ENCODE measurements at places on chromosomes 3 and 15.

GRCh38 chr3:148648685-148649352 is 48.9 kb upstream of the AGTR1 start:
- no peak for DNase-seq

- peak; percentile 57 for DNase-seq
Observed at GRCh38 chr3:100401674-100402041, 319 bp downstream of the LNP1 start.

- DNase-seq = no peak
Observed at GRCh38 chr3:174710612-174711011, 148.5 kb upstream of the NAALADL2 start.

- DNase-seq = no peak
Observed at GRCh38 chr15:100986158-100986896, 67.2 kb downstream of the LRRK1 start.

GRCh38 chr3:79994397-79994796 is 226.6 kb upstream of the ROBO1 start:
- no peak for DNase-seq

GRCh38 chr3:64209866-64210621 is 15.2 kb downstream of the PRICKLE2 start:
- DNase-seq = no peak

- no peak for DNase-seq
Observed at GRCh38 chr3:53079147-53079546, 33.3 kb upstream of the SFMBT1 start.

- DNase-seq = no peak
Observed at GRCh38 chr15:63366451-63366850, 15.2 kb downstream of the CA12 start.

DNA sequence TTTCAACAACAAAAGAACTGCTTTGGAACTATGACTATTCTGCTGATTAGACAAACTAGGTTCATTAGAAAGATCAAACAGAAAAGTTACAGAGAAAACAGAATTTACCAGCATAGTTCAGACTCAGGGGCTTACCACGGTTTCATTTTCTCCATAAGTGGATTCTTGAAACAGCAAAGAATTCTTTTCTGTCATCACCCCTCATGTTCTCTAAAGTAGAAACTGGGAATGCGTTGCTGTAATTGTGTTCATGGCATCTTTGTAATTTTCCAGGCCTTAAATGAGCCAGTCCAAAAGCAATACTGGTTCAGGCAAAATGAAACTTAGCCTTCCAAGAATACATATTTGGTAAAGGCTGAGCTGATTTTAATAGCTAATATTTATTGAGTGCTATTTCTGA is 287.8 kb downstream of the CHL1 start:
- DNase-seq = no peak

DNA sequence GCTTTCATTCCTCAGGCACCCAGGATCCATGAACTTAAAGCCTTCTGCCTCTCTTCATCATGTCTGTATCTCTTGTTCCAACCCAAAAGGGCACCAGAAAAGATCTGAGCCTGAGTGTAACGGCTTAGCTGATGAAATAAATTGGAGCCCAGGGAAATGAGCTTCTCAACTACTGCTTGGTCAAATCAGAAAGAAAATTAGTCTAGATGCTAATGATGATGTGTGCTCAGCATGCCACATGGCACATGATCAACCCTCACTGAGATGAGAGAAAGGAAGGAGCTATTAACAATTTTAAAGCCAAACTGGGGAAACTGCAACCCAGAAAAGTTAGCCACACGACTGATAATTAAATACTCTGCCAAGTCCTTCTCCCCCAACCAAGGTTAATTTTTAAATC is 325.7 kb downstream of the CNTN3 start:
- DNase-seq = no peak

- no peak for DNase-seq
Observed at GRCh38 chr3:159989973-159990846, 1.6 kb downstream of the IL12A start.

DNA sequence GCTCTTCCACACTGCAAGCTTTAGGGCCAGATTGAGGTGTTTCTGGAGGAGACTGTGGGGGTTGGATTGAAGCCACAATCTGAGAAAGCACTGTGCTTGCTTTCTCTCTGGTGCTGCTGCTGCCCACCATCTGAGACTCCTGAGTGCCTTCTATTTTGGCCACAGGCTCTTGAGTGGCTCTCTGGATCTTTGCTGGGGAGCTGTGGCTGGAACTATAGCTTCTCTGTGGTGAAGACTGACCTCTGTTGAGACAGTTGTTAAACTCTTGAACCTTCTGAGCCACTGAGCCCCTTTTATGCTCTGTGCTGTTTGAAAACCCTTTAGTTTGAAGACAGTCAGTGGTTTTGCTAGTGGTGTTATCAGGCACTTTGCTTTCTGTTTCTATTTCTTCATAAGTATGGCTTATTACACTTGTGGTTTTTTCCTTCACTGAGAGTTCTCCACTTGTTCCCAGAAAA is 108.7 kb upstream of the TSPAN3 start:
- no peak for DNase-seq

DNA sequence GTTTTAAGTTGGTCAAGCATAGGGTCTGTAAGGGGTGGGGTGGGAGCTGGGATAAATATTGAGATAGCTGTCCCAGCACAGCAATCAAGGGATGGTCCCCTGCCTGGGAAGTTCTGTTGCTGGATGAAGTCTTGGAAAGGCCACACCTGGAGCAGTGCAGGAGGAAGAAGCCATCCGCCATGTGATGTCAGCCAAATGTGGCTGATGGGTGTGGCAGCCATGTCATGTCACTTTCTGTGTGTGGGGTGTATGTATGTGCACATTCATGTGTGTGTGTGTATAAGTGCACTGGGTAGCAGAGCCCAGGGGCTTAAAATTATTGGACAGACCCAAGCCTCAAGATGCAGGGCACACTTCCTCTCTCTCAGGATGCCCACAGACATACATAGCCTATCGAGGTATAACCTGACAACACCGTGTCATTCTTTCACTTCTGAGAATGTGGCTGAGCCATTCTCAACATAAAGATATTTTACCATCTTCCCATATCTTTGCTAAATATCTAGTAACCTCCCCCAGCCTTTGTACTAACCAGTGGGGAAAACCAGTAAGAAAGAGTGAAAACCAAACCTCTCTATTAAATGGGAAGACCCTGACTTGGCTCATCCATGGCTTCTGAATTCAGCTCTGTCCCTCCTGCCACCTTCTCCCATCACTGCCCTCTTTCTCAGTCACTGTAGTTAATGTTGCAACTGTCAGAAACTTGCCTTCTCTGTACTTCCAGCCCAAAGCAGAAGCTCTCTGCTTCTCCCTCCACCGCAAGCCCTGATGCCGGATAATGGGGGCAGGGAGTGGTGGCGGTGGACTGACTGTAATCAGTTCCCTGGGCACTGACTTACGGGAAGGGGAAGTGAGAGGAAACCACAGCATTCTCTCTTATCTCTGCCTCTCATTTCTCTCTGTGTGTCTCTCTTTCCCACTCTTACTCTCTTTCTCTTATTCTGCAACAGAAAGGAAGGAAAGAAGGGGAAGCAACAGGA is 11.2 kb downstream of the TNFSF10 start:
- no peak for DNase-seq

DNA sequence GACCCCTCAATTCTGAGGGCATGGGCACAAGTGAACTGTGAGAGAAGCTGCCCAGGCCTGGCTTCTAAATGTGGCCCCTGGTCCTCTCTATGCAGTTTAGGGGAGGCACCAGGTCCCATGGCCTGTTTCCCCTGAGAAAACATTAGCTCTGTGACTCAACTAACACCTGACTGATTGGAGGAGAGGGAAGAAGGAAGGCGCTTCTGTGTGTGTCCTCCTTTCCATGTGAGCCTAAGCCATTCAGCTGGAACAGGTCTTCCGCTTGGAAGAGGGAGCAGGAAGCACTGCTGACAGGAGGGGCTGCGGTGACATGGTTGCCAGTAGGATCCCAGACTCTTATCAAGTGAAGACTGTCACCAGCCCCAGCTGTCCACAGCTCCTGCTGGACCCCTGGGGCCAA is 79.5 kb downstream of the MYLK start:
- no peak for DNase-seq
